CD4-positive, alpha-beta T cell treated with Interleukin-6 at 100 ng/mL for 8 hours (primary cell): ENCODE measurements at places on chromosomes 1 and 21.

GRCh38 chr1:234980645-234981396, 147.8 kb downstream of the TOMM20 start:
- peak; percentile 62 for DNase-seq

DNA sequence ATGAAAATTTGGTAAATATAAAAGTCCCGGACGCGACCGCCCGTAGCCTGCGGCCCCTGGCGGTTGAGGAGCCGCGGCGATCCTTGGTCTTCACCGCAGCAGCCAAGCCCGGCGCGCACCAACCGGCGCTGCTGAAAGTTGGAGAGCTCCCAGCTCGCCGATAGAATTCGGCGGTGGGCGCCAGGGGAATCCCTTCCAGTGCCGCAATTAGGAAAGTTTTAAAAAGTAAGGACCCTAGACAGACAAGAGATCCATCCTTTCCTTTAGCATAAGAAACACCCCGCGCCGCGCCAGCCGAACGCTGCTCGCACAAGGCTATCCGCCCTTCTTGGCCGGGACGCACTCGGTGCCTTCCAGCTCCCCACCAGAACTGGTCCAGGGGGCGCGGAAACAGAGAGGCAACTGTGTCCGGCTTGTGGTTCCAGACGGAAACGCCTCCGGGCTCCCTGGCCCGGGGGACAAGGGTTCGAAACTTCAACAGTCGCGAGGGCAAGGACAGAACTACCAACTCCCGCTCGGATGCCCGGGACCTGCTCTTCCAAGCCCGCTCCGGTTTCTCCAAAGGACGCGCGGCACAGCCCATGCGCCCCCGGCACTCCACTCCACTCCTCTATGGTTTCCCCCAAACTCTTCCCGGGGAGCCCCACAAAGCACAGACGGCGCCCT, 1.7 kb downstream of the FAM78B start:
- no peak for DNase-seq

DNA sequence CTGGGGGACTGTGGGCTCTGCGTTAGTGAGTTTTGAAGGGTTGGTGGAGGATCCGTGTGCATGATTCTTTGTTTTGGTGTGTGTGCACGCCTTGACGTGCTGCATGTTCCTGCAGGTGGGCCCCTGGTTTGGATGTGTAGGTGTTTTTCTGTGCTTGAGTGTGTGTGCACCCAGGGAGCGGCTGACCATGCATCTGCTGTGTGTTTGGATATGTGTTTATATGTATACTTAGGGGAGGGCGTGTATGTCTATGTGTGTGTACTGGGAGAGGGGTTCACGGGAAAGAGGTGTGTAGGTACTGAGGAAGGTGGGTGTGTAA, 1.1 kb downstream of the VANGL2 start:
- no peak for DNase-seq

- no peak for DNase-seq
Measured at GRCh38 chr1:95941121-95941798, 707.2 kb downstream of the RWDD3 start.

- no peak for DNase-seq
Measured at GRCh38 chr1:66364578-66365391, 169.2 kb upstream of the SGIP1 start.

GRCh38 chr1:8303141-8303540, 14.8 kb upstream of the SLC45A1 start:
- no peak for DNase-seq

DNA sequence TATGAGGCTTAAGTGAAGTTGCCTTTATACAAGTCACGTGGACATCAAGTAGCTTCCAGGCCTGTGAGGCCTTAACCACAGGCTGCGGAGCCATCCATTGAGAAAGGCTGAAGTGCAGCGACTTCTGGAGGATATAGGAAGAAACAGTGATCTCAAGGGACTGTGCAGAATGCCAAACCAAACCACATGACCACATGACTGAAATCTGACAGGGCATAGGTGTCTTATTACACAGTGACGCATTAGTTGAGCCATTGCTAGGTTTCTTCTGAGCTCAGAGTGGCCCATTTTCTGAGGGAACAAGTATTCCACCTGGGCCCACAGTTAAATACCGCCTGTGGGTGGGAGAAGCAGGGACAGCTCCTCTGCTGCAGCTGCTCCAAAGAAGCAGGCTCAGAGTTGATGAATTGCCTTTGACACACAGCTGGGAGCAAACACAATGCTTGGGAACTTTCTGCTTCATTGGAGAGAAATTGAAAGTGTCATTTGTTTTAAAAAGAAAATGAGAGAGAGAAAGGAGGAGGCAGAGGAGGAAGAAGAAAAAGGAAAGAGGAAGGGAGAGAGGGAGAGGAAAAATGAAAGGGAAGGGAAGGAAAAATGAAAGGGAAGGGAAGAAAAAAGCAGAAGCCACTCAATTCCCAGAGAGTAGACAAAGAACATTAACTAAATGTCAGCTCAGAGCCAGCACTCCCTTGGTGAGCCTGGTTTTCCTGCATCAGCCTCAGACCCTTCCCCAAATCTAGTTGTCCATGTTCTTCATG, 94.4 kb downstream of the COLGALT2 start:
- DNase-seq, result no peak

DNA sequence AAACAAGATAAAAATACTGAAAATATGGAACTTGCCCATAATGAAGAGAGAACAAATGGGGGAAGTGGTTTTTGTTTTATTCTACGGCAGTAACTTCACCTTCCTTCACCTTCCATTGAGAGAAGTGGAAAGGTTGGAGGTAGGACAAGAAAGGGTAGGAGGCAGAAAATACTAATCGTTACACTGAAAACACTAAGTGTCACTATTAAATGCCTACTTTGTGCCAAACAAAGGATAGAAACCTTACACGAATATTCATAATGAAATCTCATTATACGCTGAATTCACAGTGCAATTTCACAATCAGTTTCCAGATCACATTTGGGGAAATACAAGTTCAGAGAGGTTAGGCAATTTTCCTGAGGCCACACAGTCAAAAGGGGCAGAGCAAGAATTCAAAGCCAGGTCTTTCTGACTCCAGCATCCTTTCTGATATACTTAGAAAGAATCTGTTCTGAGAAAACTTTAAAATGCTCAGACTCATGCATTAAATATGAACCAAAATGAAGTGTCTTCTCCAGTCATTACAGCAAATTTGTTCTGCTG, 3.0 kb downstream of the TIAM1 start:
- DNase-seq, result no peak

DNA sequence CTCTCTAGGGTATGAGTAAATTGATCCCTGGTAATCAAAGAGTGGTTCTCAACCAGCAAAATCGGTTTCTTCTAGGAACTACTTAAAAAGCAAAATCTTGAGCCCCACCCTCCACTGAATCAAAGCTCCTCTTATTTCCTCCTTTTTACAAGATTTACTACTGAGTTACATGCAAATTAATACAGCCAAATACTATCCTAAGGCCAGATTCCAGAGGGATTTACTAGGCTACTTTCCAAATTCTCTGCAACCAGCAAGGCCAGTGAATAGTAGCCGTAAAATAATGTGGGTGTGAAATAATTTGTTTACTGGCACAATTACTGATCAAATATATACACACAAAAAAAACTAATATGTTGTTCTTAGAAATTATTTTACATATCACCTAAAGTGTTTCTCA, 1583.8 kb downstream of the NCAM2 start:
- no peak for DNase-seq

- DNase-seq, result no peak
Measured at GRCh38 chr1:34984435-34984792, 733 bp downstream of the TMEM35B start.

DNA sequence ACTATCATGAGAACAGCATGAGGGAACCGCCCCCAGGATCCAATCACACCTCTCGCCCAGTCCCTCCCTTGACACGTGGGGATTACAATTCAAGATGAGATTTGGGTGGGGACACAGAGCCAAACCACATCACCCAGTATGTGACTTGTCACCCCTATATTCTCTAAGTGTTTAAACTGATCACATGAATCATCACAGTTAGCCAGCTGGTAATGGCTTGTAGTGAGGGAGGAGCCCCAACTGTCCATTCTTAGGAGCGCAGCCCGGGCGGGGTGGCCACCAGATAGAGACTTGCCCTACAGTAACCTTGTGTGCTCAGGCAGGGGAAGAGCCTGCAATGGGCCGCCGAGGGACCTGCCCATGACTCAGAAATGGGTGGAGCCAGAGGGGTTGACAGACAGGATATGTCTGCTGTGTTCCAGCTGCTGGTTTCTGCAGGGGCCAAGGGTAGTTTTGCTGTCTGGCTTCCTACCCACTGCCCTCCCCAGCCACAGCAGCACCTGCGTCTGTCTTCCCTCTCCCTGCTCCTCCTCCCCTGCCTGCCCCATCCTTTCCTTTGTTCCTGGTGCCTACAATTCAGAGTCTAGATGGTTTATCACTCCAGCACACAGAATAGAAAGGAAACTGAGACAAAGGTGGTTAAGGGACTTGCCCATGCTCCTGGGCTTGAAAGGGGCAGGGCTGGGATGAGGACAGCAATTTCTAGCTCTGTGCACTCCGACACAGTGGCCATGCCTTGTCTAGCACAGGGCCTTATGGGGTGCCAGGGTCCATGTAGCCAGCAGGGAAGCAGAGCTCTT, 9.2 kb downstream of the ABCG1 start:
- DNase-seq, result peak; percentile 94

DNA sequence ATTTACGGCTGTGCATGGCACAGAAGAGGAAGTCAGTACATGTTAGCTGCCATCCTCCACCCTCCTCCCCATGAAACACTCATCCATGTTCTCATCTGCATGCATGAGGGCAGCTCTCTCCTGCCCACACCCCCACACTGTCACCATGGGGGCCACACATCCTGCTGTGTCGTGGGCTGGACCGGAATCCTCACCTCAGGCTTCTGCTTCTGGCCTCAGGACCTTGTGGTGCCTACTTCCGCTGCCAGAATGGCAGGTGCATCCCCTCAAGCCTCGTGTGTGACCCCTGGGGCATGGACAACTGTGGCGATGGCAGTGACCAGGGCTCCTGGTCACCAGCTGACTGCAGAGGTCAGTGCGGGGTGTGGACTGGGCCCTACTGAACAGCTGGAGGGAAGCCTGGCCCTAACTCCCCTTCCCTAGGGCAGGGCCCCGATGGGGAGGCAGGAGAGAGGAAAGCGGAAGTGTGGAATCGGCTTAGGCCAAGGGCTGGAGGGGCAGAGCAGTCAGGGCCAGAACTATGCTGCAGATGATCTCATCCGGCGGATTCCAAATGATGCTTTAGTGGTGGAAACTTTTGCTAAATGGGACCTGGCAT, 3.8 kb downstream of the LDLRAD2 start:
- DNase-seq, result no peak

- no peak for DNase-seq
Measured at GRCh38 chr1:197286634-197287033, 18.6 kb downstream of the CRB1 start.

DNA sequence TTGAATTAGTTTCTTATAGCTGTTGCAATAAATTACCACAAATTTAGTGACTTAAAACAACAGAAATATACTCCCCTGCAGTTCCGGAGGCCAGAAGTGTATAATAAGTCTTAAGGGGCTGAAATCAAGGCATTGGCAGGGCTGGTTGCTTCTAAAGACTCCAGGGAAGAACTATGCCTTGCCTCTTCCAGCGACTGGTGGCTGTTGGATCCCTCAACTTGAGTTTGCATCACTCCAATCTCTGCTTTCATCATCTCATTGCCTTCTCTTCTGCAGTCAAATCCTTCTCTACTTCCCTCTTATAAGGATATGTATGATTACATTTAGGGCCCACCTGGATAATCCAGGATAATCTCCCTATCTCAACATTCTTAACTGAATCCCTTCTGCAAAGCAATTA, 19.1 kb upstream of the MED18 start:
- no peak for DNase-seq

- DNase-seq, result no peak
Measured at GRCh38 chr1:58459911-58460310, 86.6 kb downstream of the OMA1 start.

DNA sequence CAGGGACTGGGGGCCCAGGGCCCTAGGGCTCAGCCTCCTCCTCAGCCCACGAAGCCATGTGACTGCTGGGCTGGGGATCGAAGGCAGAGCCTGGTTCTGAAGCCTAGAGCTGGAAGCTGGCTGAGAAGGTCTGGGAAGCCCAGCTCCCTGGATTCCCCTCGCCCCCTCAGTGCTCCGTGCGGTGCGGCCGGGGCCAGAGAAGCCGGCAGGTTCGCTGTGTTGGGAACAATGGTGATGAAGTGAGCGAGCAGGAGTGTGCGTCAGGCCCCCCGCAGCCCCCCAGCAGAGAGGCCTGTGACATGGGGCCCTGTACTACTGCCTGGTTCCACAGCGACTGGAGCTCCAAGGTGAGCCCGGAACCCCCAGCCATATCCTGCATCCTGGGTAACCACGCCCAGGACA, 9.1 kb downstream of the ADAMTSL4 start:
- no peak for DNase-seq

- no peak for DNase-seq
Measured at GRCh38 chr1:170306948-170307347, 161.2 kb downstream of the NTMT2 start.

- DNase-seq, result no peak
Measured at GRCh38 chr1:208129487-208129886, 114.7 kb downstream of the PLXNA2 start.

DNA sequence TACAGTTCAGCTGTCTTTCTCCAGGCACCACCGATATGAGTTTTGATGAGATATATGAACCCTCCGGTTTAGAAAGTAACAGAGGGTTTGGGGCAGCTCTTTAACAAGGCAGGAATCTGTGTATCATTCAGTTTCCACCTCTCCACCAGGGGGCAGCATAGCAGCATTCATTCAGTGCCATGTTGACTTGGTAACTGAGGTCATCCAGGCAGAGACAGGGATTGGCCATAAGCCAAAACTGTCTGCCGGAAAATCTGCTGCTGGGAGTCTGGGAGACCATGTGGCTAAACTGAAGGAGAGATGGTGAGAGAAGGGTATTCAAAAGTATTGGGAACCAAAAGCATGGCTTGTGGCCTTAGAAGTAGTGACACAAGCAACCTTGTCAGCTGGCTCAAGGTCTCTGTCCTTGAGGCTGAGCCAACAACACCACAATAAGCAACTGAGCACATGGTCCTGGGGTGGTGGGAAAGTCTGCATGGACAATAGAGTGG, 98.5 kb downstream of the LMX1A start:
- no peak for DNase-seq

DNA sequence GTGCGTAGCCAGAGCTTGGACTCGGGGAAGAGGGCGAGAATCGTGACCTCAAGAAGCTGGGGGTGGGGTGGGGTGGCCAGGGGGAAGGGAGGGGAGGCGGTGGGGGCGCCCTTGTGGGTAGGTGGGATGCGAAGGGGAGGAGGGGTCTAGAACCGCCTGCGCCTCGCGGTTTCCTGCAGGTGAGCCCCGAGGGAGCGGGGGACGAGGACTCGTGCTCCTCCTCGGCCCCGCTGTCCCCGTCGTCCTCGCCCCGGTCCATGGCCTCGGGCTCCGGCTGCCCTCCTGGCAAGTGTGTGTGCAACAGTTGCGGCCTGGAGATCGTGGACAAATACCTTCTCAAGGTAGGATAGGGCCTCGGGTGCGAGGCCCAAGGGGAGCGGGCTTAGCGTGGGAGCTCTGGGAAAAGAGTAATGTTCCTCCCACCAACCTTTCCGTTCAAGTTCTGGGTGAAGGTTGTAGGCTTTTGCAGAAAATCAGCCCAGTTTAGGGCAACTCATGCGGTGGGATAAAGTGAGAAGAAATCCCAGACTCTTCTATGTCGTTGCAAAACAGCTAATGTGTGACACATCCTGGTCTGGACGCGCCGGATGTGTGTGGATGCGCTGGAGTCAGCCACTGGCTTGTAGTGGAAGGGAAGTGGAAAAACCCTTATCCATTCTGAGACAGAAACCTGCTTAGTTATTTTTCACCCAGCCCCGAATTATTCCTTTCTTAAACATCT, 2.9 kb downstream of the LHX8 start:
- DNase-seq, result no peak

- no peak for DNase-seq
Measured at GRCh38 chr1:73761559-73761958, 436.4 kb downstream of the LRRIQ3 start.

- DNase-seq, result no peak
Measured at GRCh38 chr1:241964550-241965282, 7.1 kb downstream of the BECN2 start.

GRCh38 chr1:229782469-229782868, 156.4 kb downstream of the URB2 start:
- no peak for DNase-seq
